ENCODE measurements at places on chromosomes 4 and X.

DNA sequence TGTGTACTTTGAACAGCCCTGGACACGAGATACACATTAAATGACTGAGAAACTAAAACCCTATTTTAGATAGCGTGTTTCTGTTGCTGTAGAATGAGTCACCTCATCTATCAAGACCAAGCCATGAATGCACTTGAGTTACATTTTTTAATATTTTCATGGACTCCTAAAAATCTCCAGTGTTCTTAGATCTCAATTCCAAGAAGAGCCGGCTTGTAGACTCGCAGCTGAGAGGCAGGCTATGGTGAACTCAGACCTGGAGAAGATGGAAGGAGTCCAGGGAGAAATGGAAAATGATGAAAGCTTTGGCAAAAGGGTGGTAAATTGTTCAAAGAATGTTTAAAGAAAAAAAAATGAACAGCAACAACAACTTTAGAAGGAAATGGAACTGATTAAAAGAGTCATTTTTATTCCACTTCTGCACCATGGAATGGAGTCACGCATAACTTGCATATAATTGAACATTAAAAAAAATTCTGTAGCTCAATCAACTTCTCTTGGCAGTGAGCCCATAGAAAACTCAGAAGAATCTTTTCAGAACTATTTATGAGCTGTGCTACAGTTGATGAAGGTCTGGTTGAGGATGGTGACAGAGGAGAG, 129.8 kb downstream of the MXRA5 start:
- no peak for DNase-seq

DNA sequence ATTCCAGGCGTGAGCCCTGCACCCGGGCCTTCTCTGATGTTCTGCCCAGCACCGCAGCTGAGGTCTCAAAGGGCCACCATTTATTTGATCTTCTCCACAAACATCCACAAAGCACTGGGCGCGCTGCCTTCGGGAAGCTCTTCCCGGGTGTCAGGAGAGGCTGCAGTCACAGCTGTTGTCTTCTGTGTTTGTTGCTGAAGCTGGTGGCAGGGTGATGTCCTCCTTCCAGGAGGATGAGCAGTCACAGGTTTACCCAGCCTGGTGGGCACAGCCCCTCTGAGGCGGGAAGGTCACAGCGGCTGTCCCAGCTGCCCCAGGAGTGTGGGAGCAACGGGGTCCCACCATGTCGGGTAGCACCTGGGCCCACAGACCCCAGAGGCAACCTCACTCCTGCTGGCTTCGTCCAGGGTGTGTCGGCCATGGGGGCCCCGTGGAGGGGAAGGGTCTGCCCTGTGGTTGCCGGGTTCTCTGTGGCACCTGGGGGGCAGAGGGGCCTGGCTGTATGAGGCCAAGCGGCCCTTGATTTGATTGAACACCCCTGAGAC, 27.6 kb downstream of the FGFRL1 start:
- no peak for DNase-seq

GRCh38 chrX:136055651-136056221, 70.5 kb downstream of the SLC9A6 start:
- no peak for DNase-seq

GRCh38 chr4:180434131-180434895, 1808.9 kb upstream of the TENM3 start:
- no peak for DNase-seq

- DNase-seq, result no peak
These were observed 53.2 kb downstream of the COMMD8 start for GRCh38 chr4:47410271-47410670.

DNA sequence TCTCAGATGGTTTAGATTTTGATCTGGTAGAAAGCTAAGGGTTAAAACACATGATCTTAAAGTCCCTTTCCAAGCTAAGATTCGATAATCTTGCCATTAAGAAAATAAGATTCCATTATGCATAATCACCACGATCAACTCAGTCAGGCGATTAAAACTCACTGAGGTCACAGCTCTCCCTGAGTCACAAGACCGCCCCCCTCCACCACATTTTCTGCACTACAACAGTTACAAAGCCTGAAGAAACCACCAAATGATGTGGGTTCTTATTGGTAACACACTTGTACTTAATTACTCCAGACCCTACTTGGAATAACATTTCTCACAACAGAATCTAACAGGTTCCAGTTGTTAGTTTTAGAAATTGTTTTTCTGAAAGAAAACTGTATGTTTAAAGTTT, 62.8 kb downstream of the SH3KBP1 start:
- no peak for DNase-seq

DNA sequence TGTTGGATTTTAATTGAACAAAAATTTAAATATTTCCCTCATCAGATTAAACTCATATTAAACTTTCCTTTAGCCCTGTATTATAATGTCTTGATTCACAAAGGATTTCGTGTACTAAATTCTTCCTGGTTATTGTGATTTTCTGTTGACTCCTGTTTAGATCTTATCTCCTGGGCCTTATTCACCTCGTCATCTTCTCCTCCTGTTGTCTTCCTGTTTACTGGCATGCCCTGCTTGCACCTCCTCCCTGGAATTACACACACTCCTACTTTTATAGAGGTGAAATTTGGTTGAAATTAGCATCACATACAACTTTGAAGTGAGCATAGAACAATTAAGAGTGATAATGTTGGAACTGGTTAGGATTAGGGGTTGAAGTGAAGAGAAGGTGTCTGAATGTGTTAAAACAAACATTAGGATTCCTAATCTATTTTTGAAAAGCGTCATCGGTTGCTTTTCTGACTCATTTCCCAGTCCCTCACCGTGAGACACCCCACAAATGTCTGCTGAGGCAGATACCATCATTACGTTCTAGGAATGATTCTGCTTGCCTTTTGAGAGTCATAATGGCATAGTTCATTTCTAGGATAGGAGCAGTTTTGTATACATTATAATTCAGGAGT, 32.5 kb downstream of the TLL1 start:
- no peak for DNase-seq

GRCh38 chrX:38221391-38221929, 789 bp upstream of the SRPX start:
- no peak for DNase-seq

DNA sequence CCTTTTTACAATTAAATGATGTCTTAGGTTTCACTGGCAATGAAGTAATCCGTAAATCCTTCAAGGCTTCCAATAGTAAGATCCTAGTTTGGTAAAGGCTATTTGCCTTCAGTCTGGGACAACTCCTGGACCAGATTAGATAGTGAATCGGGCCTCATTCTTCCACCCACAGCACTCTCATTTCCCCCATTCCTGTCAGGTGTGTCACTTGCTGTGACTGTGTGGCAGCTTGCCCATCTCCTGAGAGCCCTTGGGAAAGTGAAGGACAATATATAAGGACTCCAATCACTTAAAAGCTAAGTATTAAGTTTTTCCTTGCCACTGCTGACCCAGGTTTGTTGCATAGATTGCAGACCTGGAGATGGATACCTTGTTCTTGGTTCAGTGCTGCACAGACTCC, 3.3 kb upstream of the GASK1B start:
- no peak for DNase-seq

DNA sequence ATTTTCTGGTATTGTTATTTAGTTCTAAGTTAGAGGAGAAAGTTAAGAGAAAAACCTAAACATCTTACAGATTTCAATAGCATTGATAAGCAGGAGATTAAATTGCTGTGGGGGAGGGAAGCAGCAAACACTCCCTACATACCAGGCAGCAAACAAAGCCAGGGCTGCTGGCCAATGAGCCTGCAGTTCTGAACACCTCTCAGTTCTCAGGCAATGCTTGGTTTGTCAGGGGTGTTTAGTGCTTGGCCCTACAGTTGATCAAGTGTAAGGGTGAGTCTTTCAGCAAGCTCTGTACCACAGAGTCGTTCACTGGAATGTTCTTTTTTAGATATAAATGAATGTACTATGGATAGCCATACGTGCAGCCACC, 38.6 kb downstream of the EGFL6 start:
- no peak for DNase-seq

DNA sequence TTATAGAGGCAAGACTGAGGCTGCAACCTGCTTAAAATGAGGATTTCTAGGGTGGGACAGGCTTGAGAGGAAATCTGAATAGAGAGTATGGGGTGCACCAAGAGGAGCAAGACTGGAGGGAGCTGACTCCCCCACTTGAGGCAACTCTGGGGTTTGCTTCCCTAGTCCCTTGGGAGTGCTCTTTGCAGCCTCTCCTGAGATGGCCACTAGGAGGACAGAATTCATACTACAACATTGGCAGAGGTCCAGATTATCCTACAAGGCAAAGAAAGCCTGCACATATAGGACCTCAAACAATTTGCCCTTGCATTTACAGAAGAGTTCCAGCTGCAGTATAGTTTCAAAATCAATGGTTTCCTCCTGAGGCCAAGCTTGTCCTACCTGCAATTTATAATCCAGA, 830.9 kb downstream of the TECRL start:
- DNase-seq, result no peak

GRCh38 chr4:2352729-2353221, 65.7 kb downstream of the ZFYVE28 start:
- DNase-seq, result no peak

DNA sequence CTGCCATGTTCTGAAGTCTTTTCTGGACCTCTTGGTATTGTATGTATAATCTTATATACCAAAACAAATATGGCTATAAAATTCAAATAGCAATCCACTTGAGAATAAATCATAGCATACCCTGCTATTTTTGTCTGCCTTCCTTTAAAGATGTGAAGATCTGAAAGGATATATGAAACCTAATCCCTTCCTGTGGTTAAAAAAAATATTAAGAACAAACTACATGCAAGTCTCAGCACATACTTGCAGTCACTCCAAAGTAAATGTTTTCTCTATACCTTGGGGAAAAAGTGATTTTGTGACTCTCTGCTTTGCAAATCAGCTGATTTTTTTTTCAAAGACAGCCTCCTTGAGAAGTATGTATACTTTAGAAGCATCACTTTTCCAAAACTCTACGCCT, 322.9 kb downstream of the ANKRD50 start:
- DNase-seq, result no peak

- DNase-seq, result peak; percentile 6
These were observed 671 bp upstream of the EIF4E start for GRCh38 chr4:98929341-98930267.

DNA sequence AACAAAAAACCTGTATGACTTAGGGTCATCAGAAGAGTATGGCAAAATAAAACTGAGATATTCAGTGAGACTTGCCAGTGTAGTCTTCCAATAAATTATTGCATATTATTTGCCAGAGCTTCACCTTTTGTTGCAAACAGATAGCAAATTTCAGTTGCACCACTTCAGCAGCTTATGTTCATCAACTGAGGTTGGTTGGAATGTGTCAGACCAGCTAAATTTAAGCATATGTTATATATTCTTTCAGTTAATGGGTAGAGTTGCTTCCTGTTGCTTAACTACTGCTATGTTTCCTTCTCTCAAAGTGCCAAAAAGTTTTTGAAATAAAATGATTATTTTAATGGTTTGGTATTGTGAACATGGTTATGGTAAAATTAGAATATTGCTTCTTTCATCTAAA, 61.5 kb downstream of the GALNT7 start:
- no peak for DNase-seq

DNA sequence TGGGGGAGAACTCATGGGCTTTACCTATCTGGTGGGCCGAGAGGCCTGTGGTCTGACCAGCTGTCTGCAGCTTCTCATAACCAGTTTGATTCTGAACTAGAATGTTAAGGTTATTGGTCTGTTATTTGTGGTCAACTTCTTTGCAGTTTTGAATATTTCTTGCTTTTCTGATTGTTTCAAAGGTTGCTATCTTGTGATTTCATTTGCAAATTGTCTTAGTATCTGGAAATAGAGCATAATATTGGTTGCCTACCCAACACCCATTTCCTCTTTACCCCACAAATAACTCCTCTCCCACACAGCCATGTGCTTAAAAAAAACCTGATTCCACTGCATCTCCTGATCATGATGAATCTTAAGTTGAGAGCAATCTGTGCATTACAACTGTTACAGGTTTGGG, 39.1 kb upstream of the BMP2K start:
- no peak for DNase-seq

- DNase-seq, result no peak
These were observed 200.4 kb downstream of the DACH2 start for GRCh38 chrX:86348669-86349068.

GRCh38 chrX:56787734-56788152, 58.7 kb downstream of the NBDY start:
- DNase-seq, result no peak

GRCh38 chr4:40482985-40483647, 146.5 kb downstream of the RBM47 start:
- DNase-seq, result no peak

- no peak for DNase-seq
These were observed 62.6 kb downstream of the SORCS2 start for GRCh38 chr4:7254736-7255487.

DNA sequence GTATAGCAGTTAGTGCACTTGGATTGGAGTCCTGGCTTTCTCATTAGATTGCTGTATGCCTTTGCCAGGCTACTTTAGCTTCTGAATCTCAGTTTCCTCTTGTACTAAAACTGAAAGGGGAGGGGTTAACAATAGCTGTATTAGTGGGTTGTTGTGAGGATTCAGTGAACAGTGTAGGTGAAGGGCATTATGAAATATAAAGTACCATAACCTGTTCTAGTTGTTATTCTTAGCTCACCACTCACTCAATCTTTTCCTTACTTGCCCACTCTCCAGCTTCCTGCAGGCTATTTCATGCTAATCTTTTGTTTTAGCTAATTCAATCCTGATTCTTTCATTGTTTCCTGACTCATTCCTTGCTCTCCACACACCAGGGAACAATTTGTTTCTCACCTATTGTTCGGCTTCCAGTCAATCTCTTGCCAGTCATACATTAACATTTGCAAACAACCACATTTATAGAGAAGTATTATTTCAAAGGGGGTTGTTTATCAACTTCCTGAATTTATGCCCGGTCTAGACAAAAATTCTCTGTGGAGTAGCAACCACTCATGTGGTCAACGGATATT, 50.6 kb upstream of the EDA start:
- no peak for DNase-seq

GRCh38 chr4:147822128-147822527, 90.2 kb downstream of the ARHGAP10 start:
- no peak for DNase-seq

GRCh38 chr4:108685036-108685686, 34.8 kb downstream of the OSTC start:
- no peak for DNase-seq

DNA sequence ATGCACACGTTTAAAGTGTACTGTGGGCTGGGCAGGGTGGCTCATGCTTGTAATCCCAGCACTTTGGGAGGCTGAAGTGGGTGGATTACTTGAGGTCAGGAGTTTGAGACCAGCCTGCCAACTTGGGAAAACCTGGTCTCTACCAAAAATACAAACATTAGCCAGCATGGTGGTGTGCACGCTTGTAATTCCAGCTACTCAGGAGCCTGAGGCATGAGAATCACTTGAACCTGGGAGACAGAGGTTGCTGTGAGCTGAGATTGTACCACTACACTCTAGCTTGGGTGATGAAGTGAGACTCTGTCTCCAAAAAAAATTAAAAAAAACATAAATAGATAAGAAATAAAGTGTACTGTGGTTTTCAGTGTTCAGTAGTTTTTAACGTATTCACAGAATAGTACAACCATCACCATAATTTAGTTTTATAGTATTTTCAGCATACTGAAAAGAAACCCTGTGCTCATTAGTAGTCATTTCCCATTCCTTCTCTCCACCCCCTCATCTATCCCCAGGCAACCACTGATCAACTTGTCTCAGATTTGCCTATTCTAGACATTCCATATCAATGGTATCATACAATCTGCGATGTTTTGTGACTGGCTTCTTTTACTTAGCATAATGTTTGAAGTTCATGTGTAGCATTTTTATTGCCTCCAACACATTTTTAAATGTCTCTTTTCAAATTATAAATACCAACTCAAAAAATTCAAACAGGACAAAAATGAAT, 19.1 kb downstream of the SLAIN2 start:
- no peak for DNase-seq

All from activated CD8-positive, alpha-beta memory T cell treated with anti-CD3 and anti-CD28 coated beads for 1 hour (primary cell).